ENCODE measurements at places on chromosomes 3 and 15.

- no peak for DNase-seq
Observed at GRCh38 chr3:174020156-174020555, 622.6 kb downstream of the NLGN1 start.

DNA sequence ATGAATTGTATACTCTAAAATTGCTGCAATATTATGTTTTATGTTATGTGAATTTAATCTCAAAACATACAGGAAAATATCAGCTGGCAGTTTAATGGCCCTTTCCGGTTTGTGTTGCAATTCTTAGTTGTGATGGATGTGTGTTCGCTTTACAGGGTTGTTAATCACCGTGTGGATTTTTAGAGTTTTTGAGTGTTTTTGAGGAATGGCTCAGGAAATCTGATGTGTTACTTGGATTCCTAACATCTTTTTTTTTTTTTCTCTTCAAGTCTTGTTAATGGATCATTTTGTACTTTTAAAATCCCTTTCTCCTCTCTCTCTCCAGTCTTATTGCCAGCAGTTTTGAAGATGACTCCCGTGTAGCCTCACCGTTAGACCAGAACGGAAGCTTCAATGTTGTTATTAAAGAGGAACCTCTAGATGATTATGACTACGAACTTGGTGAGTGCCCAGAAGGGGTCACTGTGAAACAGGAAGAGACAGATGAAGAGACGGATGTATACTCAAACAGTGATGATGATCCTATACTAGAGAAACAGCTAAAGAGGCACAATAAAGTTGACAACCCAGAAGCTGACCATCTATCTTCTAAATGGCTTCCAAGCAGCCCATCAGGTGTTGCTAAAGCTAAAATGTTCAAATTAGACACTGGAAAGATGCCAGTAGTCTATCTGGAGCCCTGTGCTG lies 35.7 kb downstream of the MGA start:
- DNase-seq: no peak

DNA sequence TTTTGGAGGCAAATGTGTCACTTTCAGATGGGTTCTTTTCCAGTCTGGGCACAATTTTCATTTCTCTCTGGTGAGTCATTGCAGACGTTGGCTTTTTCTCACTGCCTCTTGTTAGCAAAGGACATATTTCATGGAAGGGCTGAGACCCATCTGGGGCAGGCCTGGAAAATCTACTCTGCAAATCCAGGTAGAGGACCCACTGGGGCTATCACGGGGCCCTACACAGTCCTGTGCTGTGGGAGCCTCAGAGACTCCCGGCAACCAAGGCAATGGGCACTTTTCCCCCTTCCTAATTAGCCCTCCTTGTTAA lies 58.0 kb downstream of the HRH1 start:
- no peak for DNase-seq

DNA sequence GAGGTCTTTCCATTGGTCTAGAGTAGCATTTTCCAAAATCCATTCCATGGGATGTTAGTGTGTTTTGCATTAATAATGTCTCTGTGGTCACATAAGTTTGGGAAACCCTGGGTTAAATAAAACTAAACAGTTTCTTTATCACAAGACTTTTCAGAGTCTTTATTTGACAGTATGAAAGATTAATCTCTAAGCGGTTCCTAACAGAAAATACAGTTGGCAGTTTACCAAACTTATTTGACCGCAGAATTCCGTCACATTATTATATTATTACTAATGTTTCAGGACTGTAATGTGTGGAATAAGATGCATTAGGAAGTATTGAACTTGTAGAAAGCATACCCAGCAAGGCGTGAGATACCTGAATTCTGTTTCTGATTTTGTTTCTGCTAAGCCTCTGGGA lies 71.5 kb upstream of the ADAMTSL3 start:
- no peak for DNase-seq

DNA sequence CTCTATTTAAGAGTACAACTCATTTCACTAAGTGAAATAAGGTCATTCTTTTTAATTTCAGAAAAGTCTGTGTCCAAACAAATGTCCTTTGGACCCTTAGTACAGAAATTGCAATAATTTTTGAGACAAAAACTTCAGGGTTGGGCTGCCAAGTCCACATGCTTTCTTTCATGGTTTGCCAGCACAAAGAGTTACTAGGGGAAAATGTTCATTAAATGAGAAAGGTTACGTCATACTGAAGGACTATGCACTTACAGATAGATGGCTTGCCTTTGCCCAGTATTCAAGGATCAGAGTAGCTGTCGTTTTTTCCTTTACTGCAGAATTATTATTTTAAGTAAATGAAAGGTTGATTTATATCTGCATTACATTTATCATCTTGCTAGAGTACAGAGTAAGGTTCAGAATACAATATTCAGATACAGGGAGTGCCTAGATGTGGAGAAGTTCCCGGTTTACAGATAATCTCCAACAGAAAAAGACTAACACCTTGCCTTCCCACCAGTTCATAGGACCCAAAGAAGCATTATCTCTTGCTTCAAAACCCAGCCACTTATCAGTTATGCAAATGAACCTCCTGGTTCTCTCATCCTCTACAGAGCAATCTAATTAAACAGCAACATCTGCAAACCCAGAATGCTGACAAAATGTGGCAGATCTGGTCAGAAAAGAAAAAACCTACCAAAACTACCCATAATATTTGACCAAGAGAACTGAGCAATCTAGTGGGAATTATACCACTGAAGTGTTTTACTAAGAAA lies 179.3 kb downstream of the FRMD5 start:
- no peak for DNase-seq

- no peak for DNase-seq
Observed at GRCh38 chr15:47741082-47741481, 23.8 kb downstream of the SEMA6D start.

DNA sequence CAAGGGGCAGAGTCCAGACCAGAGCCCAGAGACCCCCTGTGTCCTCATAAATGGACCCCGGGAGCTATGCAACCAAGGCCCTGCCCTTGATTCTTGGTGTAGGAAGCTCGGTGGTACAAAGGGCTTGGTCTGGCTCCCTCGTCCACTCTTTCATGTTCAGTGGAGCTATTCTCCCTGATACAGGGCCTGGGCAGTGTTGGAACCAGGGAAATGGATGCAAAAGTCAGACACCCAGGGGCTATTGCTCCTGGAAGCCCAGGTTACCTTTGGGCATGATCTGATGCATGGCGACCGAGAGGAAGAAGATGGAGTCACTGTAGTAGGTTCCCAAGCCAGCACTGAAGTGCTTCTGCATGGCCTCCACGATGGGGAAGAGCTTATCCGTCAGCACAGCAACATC lies 44.5 kb downstream of the XXYLT1 start:
- no peak for DNase-seq

- peak; percentile 37 for DNase-seq
Observed at GRCh38 chr3:54188176-54188791, 65.9 kb downstream of the CACNA2D3 start.

DNA sequence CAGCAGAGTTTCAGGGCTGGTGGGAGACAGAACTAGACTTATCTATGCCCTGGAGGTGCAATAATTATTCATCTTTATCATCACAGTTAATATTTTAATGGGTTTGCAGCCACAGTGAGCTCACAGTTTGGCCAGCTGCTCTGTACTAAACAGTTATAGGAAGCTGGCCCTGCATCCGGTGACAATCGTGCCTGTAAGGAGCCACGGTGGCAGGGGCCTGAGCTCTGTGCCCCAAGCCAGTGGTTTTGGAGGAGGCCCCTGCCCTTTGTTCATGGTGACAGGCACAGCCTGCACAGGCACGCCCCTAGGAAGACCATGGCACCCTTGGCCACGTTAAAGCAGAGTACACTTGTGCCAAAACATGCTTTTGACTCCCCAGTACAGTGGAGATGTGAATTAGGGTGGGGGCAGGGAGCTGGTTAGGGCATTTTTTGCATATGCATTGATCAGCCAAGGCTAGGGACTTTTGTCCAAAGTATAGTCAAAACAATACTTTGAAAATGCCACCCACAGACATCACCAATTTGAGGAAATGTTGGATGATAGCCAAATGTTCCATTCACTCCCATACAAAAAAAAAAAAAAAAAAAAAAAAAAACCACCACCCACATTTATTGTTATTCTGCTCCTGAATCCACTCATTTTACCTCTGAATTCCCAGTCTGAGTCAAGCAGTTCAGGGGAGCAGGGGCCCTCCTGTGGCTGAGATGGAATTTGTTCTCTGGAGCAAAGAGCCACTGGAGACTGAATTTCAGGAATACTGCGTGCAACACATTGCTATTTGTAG lies 3.4 kb upstream of the RFTN1 start:
- peak; percentile 72 for DNase-seq

DNA sequence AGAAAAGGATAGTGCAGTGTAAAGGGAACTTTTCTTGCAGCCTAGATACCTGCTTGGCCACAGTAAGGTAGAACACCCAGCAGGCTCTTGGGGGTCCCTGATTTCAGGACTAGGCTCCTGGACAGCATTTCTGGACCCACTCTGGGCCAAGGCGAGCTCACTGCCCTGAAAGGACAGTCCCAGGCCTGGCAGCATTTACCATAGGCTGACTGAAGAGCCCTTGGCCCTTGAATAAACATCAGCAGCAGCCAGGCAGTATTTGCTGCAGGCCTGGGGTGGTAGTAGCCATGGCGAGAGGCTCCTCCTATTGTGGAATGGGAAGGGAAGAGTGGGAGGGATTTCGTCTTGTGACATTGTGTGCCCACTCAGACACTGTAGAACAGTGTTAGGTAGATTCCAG lies 529.2 kb downstream of the TUSC7 start:
- no peak for DNase-seq

DNA sequence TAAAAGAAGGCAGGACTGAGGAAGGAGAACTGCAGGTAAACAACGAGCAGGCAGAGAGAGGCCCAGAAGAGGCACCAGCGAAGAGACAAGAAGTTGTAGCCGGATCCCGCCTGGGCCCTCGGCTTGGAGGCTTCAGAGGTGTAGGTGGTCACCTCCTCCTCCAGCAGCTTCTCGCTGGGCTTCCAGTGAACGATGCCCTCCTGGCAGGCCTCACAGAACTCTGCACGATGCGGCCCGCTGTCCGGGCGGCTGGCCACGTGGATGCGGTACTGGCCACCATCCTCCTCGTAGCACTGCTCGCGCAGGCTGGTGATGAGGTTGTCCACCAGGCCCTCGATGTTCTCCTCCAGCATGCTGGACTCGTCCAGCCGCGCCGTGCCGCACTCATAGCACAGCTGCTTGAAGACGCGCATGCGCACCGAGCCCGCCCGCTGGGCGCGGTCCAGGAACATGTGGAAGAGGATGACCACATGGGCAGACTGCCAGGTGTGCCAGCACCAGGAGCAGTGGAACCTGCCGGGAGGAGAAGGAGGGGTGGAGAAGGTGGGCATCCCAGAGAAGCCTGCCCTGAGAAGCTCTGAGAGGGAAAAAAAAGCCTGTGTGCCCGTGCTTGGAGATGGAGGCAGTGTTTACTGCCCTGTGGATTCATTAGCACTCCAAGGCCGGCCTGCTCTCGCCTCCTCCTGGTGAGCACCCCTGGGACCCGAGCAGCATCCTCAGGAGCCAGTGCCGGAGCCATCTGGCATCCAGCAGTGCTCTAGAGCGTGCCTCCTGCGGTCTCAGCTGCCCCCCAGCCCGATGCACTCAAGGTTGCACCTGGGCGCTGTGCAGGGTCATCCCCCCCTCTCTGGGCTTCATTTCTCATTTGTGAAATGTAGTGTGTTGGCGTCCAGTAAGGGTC lies 3.6 kb downstream of the RTP2 start:
- DNase-seq: no peak

GRCh38 chr15:100275641-100276040 lies 66.1 kb downstream of the ADAMTS17 start:
- no peak for DNase-seq

DNA sequence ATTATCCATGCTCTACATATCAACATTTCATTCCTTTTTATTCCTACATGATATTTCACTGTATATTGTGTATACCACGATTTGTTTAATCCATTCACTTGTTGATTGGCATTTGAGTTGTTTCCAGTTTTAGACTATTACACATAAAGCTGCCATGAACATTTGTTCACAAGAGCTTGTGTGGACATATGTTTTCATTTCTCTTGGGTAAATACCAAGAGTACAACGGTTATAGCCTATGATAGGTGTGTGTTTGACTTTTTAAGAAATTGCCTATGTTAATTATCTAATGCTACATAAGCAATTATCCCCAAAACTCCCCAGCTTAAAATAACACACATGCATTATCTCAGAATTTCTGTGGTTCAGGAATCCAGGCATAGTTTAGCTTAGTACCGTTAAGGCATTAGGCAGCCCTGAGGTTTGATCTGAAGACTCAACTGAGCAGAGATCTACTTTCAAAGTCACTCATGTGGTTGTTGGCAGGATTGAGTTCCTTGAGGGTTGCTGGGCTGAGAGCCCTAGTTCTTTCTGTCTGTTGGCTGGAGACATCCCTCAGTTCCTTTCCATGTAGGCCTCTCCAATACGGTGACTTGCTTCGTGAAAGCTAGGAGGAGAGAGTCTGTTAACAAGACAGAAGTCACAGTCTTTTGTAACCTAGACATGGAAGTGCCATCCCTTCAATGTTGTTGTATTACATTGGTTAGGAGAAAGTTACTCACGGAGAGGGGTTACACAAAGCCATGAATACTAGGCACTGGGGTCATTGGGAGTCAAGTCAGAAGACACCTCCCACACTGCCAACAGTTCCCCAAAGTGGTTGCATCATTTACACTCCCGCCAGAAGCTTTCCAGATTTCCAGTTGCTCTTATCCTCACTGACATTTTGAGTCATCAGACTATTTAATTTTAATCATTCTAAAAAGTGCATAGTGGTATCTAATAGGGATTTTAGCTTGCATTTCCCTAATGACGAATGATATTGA lies 21.0 kb upstream of the PCSK6 start:
- DNase-seq: no peak

GRCh38 chr3:97658668-97659285 lies 105.8 kb upstream of the ARL6 start:
- DNase-seq: no peak

DNA sequence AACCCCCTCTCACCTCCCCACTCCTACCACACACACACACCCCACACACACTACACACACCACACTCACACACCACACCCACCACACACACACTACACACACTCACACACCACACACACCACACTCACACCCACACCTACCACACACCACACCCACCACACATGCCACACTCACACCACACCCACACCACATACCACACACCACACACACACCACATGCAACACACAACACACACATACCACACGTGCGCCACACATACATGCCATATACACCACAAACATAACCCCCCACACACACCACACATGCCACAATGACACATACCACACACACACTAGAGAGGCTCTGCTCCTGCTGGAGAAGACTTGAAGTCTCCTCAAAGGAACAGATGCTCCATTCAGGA lies 5.9 kb upstream of the ITPKA start:
- no peak for DNase-seq

- DNase-seq: no peak
Observed at GRCh38 chr3:161291191-161291901, 70.2 kb downstream of the NMD3 start.

- DNase-seq: no peak
Observed at GRCh38 chr3:165159760-165160421, 36.3 kb downstream of the SLITRK3 start.

- no peak for DNase-seq
Observed at GRCh38 chr3:53811143-53811927, 34.9 kb downstream of the CHDH start.

DNA sequence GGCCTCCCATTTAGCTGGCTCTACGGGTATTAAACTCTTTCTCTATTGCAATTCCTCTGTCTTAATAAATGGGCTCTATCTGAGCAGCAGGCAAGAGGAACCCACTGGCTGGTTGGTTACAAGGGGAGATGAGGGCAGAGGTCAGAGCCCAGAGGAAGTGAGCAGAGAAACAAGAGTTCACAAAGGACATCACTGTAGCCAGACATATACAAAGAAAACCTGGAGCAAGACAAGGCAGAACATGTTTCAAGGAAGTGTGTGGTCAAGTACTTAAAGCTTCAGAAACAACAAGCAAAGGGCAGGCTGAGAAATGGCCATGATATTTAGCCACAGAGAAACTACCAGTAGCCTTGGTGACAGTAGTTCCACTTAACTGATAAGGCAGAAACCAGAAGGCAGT lies 24.3 kb downstream of the SUSD5 start:
- DNase-seq: no peak

Measured in ovary (tissue), 10 donors.